ENCODE measurements at places on chromosomes 3 and 15.

DNA sequence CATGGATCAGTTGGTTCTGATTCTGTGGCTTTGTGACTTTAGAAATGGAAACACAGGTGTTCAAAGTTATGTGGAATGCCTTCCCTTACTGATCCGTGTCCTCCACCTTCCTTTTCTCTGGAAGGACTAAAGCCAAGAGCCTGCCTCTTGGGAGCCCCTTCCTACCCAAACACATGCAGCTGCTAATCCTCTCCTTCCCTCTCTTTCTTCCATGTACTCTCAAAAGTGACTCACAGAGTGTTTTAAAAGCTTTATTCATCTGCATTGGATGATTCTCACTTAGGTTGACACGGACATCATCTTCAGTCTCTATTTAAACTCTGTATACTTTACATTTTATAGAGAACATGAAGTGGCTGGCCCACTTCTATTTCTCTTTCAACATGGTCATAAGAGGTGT lies 856.5 kb upstream of the ARPP21 start:
- DNase-seq, result no peak

GRCh38 chr3:122612696-122613095 lies 35.2 kb downstream of the PARP15 start:
- no peak for DNase-seq

- no peak for DNase-seq
Observed at GRCh38 chr3:64187065-64187959, 38.0 kb downstream of the PRICKLE2 start.

- DNase-seq, result no peak
Observed at GRCh38 chr3:62567097-62568021, 194.0 kb upstream of the FEZF2 start.

GRCh38 chr3:107251819-107252218 lies 125.4 kb upstream of the CCDC54 start:
- DNase-seq, result no peak

GRCh38 chr15:62452667-62453066 lies 287.6 kb upstream of the C2CD4B start:
- DNase-seq, result no peak

GRCh38 chr3:151644986-151645385 lies 88.7 kb upstream of the AADACL2 start:
- DNase-seq, result no peak
